ENCODE measurements at places on chromosomes 11 and 22. TPM values are rescaled to one million over a fixed set of nuclear protein-coding genes. Genes with fewer than 3 reads are reported as not detected.

Gene ARHGAP20
- 0.05 TPM for total RNA-seq

Gene OR2AT4
- not detected for total RNA-seq

Gene ASCL2
- total RNA-seq = not detected

Gene NRXN2
- 0.15 TPM for total RNA-seq

Gene RPS13
- 882 TPM for total RNA-seq

Gene PAFAH1B2
- total RNA-seq = 179 TPM

Gene HBB
- total RNA-seq = 0.72 TPM

Gene RIC3
- 4.2 TPM for total RNA-seq

Gene ZNF215
- total RNA-seq = 12.8 TPM

Gene C1QTNF5
- total RNA-seq = not detected

Gene KCNA4
- total RNA-seq = not detected

Gene SMIM35
- total RNA-seq = not detected

Gene KRTAP5-9
- total RNA-seq = not detected

Gene LGR4
- total RNA-seq = 61.8 TPM

Gene PNPLA3
- total RNA-seq = 4.9 TPM

Gene TMEM80
- 45.2 TPM for total RNA-seq

Gene OR52E2
- not detected for total RNA-seq

Gene DKK3
- 116 TPM for total RNA-seq

Gene SOX6
- 0.21 TPM for total RNA-seq

Gene SLC43A1
- 2.0 TPM for total RNA-seq

Gene NDUFS3
- 135 TPM for total RNA-seq

Gene SYCE3
- not detected for total RNA-seq

Gene TMEM86A
- total RNA-seq = 0.31 TPM

Gene SAA4
- not detected for total RNA-seq

Gene THY1
- total RNA-seq = 13.7 TPM

Gene C1QTNF4
- total RNA-seq = not detected

Gene GPR152
- total RNA-seq = not detected

Gene OR51I1
- not detected for total RNA-seq

Gene TESMIN
- 47.6 TPM for total RNA-seq

Gene SEC14L3
- total RNA-seq = not detected

Gene OR51B4
- total RNA-seq = not detected

Gene KDELR3
- total RNA-seq = 11.6 TPM

Gene CEND1
- 15.9 TPM for total RNA-seq

Gene WNT7B
- 52.1 TPM for total RNA-seq

Gene RASL10A
- 2.6 TPM for total RNA-seq

Gene DMC1
- total RNA-seq = 3.2 TPM

Gene GP1BB
- 3.6 TPM for total RNA-seq

Gene RBM14
- total RNA-seq = 93.9 TPM

Gene CLCF1
- 9.3 TPM for total RNA-seq

Gene SLC25A22
- 119 TPM for total RNA-seq

Gene MPEG1
- total RNA-seq = 0.08 TPM

Gene SPI1
- 0.31 TPM for total RNA-seq

Gene PRG2
- total RNA-seq = not detected

Gene ARL2
- total RNA-seq = 177 TPM

Gene CHRM1
- not detected for total RNA-seq

Gene TMEM191B
- total RNA-seq = 3.7 TPM

Gene OR8A1
- not detected for total RNA-seq

All from Panc1 (cell line).